ENCODE measurements at places on chromosomes 16 and 17.

- no peak for DNase-seq
Observed at GRCh38 chr17:63998721-63999679, 849 bp downstream of the PRR29 start.

DNA sequence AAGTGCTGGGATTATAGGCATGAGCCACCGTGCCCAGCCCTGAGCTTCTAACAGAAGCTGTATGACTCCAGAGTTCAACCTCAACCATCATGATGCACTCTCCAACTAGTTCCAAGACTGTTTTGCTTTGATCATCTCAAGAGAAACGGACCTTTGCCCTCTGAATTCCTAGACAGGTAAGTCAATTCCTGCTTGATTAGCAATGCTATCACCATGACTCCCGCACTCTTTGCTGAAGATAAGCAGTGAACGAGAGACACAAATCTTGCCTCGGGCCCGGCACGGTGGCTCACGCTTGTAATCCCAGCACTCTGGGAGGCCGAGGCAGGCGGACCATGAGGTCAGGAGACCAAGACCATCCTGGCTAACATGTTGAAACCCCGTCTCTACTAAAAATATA lies 22.2 kb downstream of the ANKFY1 start:
- DNase-seq: no peak

- no peak for DNase-seq
Observed at GRCh38 chr16:57159447-57159846, 26.4 kb downstream of the PSME3IP1 start.

DNA sequence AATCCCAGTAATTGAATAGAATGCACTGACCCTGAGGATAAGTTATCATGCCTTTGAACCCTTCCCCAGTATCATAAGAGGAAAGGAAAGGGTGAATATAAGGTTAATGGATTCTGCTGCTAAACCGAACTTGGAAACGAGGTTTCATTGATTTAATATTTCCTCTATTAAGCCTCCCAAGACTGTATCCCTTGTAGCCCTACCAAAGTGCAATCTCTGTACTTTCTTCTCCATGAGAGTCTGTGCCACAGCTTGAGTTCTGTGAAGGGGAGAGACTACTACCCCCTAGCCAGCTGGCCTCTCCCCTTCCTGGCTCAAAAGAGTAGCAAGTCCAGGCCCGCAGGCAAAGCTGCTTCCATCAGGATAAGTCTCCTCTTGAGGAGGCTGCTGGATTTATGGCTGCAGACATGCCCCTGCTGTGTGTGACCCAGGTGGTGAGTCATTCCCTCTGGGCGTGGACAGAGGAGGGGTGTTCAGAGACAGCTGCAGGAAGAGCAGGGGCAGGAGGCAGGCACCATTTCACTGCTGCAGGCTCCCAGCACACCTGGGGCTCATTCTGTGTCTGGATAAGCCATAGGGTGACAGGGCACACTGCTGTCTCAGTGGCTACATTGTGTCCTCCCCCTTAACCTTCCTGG lies 58.4 kb downstream of the TOM1L2 start:
- DNase-seq: no peak

DNA sequence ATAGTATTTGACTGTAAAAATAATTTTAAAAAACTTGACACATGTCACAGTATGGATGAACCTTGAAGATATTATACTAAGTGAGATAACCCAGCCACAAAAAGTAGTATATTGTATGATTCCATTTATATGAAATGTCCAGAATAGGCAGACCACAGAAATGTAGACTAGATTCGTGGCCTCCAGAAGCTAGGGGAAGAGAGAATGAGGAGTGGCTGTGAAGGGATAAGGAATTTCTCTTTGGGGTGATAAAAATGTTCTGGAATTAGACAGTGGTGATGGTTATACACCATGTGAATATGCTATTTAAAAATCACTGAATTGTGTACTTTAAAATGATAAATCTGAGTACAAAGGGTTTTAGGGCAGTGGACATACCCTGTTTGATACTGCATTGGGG lies 253.1 kb upstream of the DYNLRB2 start:
- no peak for DNase-seq

- no peak for DNase-seq
Observed at GRCh38 chr17:50192618-50193291, 8.7 kb downstream of the COL1A1 start.

DNA sequence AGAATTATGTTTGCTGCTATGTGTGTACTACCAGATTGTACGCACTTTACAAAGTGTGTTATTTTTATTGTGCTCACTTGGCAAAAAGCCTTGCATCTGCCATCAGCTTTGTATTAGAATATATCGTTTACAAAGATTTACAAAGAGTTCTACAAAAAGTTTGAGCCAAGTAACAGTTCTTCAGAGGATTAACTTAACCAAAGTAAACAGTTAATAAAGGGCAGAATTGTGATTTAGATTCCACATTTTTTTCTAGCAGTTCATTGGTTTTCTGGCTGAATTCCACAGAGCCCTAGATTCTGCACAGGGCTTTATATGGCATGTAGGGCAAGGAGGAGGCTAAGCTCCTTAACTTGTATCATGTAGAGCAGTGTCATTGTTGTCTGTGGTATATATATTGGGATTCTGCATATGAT lies 29.4 kb downstream of the UTP18 start:
- no peak for DNase-seq

All from naive thymus-derived CD4-positive, alpha-beta T cell (primary cell).